Muscle of back (tissue), 13 donors: ENCODE measurements at places on chromosomes 7 and 10.

- no peak for DNase-seq
These were observed 131.7 kb downstream of the GRK5 start for GRCh38 chr10:119339109-119339508.

DNA sequence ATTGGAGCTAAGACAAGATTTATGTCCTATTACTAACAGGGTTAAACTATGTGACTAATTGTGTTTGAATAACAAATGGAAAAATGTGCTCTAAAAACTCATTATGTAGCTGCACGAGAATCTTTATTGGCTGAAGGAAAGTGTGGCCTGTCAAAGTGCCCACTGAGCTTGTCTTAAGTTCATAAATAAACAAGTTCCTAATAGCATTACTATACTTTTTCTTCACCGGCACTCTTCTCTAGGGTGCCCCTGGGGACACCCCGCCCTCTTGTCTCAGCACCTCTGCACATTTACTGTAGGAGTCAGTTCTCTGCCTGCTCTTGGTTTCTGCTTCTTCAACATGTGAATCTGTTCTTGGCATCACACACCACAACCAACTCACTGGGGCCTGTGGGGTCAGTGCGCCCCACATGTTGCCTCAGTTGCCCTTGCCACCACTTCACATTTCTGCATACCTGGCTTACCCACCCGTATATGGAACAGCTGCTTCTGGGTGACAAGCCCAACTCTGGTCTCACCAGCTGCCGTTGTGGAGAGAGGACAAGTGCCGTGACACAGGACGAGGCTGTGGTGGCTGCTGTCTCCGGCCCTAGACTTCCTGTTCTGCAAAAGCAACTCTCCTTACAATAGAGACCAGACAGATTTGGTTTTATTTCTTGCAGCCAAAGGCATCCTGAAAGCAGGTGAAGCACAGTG is 96.3 kb upstream of the DDC start:
- DNase-seq: no peak

DNA sequence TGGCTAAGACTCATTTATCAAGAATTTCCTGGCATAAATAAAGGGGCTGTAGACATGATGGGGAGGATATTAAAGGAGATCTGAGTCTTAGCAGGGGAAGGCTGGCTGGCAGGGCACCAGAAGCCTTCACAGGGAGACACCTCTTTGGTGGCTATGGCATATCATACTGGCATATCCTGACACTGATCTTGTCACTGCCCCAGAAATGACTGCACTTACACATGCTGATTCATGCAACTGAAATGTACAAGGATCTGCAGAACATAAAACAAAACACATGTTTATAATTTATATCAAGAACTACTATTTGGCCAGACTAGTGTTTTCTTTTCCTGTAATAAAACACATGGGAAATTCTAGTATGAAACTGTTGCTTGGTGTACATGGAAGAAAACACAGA is 5.5 kb upstream of the LIPN start:
- DNase-seq: peak; percentile 35

DNA sequence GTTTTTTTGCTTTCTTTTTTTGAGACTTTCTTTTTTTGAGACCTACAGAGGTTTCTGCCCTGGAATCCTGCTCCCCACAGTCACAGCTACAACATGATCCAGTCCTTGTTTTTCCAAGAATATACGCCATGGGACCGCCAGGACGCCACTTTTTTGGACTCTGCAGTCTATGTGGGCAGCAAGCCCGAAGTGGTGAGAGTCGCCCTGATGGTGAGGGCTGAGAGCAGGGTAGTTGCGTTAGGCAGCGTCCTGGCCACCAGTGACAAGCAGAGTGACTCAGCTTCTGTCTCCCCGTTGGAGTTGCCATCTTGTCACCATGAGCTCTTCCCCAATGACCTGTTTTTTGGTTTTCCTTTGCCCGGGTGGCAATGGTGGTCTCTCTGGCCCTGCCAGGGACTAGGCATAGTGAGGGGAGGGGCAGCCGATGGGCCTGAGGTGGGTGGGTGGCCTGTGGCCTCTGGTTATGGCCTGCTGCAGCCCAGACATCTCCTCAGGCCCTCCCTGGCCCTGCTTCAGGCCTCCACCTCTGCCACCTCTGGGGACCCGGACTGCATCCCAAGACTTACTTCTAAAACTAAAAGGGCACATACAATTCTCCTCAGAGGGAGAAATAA is 88.0 kb upstream of the MALRD1 start:
- no peak for DNase-seq

DNA sequence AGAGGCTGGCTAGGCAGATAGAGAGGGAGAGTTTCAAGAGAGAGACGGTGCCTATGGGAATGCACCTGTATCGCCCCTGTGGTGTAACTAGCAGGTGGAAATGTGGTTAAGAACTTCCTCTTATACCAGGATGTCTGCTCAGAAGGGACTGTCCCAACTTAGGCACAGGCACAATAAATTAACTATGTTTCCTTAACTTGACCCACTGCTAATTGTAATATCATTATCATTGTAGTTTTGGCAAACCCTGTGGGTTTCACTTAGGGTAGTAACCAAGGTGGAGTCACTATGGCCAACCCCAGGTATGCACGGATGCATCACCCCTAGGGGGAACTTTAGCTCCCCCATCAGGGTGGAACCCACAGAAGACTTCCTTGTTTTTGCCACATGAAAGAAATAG is 455.7 kb downstream of the DGKB start:
- DNase-seq: no peak

GRCh38 chr10:110353244-110354119 is 48.8 kb upstream of the SMNDC1 start:
- DNase-seq: peak; percentile 29

DNA sequence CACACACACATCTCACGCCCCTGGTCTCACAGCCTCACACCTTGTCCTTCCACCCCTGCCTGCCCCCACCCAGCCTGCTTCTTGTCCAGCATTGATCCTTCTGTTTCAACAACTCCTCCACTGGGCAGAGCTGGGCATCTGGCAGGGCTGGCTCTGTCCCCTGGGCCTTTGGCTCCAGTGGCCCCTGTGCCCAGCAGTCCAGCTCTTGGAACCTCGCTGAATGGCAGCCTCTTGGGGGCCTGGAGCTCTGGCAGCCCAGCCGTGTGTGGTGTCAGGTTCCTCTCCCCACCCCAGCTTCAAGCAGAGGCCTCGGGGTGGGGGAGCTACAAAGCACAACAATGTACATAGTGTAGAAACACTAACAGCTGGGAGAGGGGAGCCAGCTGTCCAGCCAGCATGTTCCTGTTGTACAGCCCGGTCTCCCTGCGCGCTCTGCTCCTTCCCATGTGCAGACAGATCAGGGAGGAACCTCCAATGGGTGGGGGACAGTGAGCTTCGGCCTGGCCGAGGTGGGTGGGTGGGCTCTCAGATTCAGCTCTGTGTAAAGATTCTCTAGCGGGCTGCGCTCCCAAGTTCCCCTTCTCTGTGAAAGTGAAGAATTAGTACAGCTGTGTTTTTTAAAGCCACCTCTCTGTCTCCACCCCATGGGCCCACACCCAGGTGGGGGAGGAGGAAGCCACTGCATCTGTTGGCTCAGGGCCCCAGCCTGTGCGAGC is 19.4 kb downstream of the ZMIZ2 start:
- DNase-seq: peak; percentile 78

- DNase-seq: no peak
These were observed 155.6 kb upstream of the AGR3 start for GRCh38 chr7:17037356-17037755.
